ENCODE measurements at places on chromosomes 3 and 15.

- no peak for DNase-seq
Observed at GRCh38 chr3:152195206-152195605, 73.5 kb upstream of the MBNL1 start.

DNA sequence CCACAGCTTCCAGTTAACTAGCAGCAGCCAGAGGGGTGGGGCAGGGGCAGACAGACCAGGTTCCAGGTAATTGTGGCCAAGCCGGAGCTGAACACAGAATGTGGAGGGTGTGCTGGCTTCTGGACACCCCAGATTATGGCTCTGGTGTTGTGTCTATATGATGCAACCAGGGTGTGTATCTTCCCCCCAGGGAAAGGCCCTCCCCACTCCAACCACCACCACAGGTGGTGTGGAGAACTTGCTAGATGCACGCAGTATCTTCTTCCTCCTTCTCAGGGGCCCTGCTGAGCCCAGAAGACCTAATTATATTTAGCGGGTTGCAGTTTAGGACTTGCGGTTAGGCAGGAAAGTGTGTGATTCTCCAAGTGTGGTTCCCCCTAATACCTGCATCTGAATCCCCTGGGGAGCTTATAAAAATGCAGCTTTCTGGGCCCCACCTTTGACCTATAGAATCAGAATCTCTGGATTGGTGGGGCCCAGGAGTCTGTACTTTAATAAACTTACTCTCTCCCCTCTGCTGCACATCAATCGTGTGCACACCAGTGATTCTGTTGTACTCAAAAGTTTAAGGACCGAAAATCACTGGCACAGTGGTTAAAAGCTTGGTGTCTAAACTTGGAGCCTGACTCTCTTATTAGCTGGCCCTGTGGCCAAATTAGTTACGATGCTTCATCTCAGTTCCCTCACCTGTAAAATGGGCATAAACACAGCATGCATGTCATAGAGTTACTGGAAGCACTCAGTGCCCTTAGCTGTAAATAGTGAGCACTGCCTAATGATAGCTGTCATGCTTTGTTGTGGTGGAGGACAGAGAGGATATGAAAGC lies 379.1 kb upstream of the PROK2 start:
- DNase-seq = no peak

- no peak for DNase-seq
Observed at GRCh38 chr15:47652328-47652727, 65.0 kb upstream of the SEMA6D start.

DNA sequence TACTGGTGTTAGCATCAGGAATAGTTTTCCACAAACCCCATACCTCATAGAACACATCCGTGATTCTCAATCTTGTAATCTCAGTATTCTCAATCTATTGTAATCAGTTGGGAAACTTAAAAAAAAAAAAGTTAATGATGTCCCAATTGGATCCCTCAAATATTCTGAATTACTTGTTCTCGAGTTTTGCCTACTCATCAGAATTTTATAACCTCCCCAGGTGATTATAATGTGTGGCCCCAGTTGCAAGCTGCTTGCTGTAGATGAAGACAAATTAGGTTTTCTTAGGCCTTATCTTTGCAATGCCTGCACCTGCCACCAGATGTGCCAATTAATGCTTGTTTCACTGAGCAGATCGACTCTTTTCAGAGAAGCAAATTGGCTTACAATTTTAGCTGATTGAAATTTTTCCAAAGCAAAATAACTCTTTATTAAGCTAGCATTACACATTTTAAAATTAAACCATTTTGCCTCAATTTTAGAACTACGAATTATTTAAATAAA lies 19.0 kb upstream of the DIPK2A start:
- no peak for DNase-seq

- DNase-seq = peak; percentile 5
Observed at GRCh38 chr3:8324747-8325146, 176.9 kb upstream of the LMCD1 start.

DNA sequence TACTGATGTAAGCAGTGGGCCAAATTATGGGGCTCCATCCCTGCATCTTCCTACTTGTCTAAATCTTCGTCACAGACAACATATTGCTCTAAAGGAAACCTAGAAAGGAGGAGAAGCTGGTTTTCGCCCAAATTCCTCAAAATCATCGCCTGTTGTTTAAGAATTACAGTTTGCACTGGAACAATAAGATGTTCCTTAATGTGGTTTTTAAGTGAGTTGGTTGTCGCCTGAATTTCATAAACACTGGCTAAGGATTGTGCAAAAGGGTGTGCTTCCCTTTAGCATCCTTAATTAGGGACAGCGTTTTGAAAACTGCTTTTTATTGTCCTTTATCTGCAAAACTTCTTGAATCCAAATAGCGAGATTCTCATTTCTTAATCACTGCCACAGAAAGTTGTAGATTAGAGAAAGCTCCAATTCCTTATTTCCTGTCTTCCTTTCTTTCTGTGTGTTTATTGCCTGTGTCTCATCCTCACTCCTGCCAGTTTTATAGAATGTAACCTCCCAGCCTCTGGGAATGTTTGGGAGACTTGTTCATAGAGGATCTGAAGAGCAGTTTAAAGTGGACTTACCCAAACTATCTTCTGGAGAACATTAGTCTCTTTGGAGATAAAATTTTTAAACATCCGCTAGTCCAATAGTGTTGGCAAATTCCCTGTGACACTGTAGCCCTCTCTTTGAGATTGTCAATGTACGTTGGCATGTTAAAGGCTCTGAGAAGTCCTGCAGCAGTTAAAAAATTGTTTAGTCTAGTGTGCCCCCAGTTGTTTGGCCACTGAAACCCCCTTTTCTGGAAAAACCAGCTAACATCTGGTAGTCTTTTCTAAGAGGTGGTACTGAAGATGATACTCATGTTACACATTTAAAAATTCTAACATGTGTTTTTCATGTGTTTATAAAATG lies 50.4 kb downstream of the FLNB start:
- DNase-seq = no peak

- no peak for DNase-seq
Observed at GRCh38 chr15:33586786-33587697, 276.3 kb downstream of the RYR3 start.

DNA sequence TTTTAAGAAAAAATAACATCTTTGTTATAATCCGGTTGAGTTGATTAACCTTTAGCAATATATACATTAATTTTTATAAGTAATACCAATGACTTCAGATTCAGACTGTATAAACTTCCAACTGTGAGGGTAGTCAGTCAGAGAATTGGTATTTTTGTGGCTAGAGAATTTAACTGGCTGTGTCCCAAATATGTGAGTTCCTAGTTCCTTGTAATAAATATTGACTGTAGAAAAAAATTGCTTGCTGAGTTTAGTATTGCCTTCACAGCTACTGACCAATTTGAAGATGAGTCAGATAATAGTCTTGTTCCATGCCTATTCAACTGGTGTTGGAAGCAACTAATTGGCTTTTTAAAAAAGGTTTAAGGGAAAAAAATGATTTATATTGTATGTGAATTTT lies 210.8 kb downstream of the GAP43 start:
- DNase-seq = no peak

DNA sequence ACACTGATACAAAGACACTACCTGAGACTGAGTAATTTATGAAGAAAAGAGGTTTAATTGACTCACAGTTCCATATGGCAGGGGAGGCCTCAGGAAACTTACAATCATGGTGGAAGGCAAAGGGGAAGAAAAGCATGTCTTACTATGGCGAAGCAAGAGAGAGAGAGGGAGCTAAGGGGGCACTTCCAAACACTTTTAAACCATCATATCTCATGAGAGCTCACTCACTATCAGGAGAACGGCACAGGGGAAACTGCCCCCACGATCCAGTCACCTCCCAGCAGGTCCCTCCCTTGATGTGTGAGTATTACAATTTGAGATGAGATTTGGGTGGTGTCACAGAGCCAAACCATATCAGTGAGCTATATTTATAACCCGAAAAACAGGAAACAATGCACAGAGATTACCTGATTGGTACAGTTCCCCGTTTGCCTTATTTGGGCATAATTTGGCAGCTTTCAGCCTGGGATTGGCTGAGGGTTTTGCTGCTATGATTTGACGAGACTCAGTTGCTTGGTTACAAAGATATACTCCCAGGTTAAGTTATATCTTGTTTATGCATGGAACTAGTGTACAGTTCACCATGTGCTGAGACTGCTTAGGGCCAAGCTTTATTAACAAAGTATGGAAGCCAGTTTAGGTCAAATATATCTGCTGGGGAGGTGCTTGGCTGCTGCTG lies 184.2 kb downstream of the NR2F2 start:
- no peak for DNase-seq

- no peak for DNase-seq
Observed at GRCh38 chr15:62316413-62317060, 151.5 kb upstream of the C2CD4B start.

GRCh38 chr3:55591888-55592287 lies 104.8 kb upstream of the WNT5A start:
- DNase-seq = no peak

DNA sequence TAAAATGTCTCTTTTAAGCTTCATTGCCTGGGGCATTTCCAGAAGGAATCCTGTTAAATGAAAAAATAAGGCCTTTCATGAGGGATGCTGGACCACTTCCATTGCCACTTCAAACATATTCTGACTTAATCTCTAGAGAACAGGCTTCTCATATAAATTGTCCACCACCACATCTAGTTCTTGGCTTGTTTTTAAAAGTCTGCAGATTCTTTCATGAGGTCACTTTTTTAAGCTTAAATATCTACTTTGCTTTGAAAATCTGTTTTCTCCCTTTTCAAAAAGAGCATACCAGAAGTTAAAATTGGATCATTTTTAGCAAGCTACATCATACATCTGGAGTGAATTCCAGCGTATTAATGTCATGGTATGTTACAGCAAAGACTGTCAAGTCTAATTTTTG lies 131.6 kb downstream of the C3orf70 start:
- no peak for DNase-seq

DNA sequence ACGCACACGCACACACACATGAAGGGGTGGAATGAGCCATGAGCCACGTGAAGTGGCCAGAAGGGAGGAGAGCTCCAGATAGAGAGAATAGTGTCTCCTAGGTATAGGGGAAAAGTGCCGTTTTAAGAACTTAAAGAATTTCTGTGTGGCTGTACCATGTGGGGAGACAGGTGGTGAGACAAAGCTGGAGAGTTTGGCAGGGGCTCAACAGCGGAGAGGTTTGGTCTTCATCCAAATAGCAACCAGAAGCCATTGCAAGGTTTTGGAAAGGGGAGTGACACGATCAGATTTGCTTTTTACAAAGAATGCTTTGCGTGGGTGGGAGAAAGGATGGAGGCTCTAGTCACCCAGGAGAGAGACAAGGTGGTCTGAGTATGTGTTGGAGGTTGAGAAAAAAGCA lies 146.0 kb downstream of the IL20RB start:
- DNase-seq = no peak

GRCh38 chr3:183210862-183211341 lies 42.2 kb upstream of the B3GNT5 start:
- peak; percentile 27 for DNase-seq

DNA sequence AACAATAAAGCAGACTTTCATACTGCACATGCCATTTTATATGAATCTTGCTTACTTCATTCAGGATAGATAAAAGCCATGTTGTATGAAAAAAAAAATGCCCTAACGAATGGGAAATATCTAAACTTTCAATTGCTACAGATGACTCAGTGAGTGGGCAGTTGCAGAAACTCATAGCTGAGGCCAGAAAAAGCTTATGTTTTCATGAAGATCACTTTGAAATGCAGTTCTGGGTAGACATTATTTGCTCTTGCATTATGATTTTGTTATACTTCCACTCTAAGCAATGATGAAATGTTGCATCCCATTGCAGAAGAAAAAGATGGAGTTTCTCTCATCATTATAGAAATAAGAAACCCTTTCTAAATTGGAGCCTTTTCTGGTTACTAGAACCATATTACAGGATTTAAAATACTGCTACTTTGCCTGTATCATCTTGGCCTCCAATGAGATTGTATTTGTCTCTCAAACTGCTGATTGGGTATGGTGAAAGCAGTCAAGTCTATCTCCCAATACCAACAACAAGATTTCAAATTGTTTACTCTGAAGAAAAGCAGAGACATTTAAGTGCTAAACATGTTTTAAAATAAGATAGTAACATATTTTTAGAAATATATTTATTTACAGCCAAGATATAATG lies 17.0 kb downstream of the PEAK1 start:
- peak; percentile 5 for DNase-seq

- DNase-seq = no peak
Observed at GRCh38 chr3:62621176-62621575, 247.8 kb upstream of the FEZF2 start.

GRCh38 chr15:69926006-69926405 lies 171.7 kb downstream of the TLE3 start:
- DNase-seq = no peak

- DNase-seq = no peak
Observed at GRCh38 chr3:71132995-71133730, 450.4 kb downstream of the FOXP1 start.

DNA sequence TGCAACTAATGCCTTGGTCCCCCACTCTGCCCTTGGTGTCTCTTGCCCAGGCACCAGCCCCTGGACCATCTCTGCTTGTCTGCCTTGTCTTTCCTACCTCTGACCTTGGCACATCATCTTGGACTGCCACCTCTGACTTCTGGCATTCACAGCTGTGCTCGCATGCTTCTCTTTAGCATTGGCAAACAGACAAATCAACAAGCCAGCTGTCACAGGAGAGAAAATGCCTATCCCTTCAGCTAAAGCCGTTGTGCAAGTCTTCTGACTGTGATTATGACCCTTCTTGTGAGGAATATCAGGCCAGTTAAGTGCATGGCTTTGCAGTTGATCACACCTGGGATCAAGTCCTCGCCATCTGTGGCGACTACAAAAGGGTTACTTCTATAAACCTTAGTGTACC lies 84.6 kb downstream of the PRICKLE2 start:
- no peak for DNase-seq

- no peak for DNase-seq
Observed at GRCh38 chr3:65807225-65807624, 231.5 kb downstream of the MAGI1 start.

- DNase-seq = no peak
Observed at GRCh38 chr3:48414376-48415250, 15.3 kb downstream of the PLXNB1 start.

DNA sequence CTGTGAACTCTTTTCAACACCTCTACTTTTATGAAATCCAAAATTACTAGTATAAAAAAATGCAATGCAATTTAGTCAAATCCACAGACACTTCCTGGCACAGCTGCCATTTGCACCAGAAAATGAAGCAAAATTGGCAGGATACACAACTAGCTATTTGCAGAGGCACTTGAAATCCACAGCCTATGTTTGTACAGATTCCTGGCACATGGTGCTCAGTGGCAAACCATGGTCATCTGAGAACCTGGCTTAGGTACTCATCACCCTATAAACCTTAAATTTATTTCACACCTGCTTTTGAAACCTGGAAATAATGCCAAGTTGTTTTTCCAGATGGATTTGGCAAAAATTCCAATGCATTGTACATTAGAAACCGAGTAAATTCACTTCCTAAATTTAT lies 20.2 kb upstream of the PPM1L start:
- DNase-seq = no peak

- DNase-seq = no peak
Observed at GRCh38 chr15:59300618-59301139, 72.0 kb downstream of the MYO1E start.

DNA sequence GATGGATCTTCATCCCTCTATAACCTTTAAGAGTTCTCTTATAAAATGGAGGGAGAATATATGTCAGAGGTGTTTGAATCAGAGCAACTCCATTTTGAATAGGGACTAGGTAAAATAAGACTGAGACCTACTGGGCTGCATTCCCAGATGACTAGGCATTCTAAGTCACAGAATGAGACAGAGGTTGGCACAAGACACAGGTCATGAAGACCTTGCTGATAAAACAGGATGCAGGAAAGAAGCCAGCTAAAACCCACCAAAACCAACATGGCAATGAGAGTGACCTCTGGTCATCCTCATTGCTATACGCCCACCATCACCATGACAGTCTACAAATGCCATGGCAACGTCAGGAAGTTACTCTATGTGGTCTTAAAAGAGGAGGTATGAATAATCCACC lies 211.0 kb downstream of the GBE1 start:
- DNase-seq = no peak
